Urinary bladder (tissue), 4 donors: ENCODE measurements at places on chromosomes 6 and 20. TPM values are rescaled to one million over a fixed set of nuclear protein-coding genes. Genes with fewer than 3 reads are reported as not detected.

Gene GZF1
- total RNA-seq = 14.1 TPM

Gene ZBTB9
- total RNA-seq = 7.8 TPM

Gene TRERF1
- total RNA-seq = 12.1 TPM

Gene GRM1
- 0.16 TPM for total RNA-seq

Gene HTR1E
- total RNA-seq = 0.26 TPM

Gene PSMB1
- total RNA-seq = 190 TPM

Gene IMPG1
- total RNA-seq = 0.21 TPM

Gene NOX3
- total RNA-seq = not detected

Gene RXRB
- 21.4 TPM for total RNA-seq

Gene FAM8A1
- 59.9 TPM for total RNA-seq

Gene SEL1L2
- 1.9 TPM for total RNA-seq

DNA sequence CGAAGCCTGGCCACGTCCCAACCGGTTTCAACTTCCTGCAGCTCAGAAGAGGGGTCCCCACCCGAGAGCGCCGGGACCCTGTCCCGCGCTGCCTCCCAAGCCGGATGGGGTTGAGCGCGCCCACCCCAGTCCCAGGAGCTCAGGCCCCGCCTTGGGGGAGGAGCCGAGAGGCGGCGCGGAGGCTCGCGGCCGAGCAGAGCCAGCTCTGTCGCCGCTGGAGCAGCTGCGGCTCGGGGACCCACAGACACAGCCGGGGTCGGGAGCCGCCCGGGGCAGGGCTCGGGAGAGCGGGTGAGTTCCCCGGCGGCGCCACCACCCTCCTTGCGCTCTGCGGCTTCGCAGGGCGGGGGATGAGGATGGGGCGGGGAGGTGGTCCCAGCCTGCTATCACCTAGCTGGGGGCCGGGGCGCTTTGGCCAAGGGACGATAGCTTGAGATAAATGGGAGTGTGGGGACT is at the start of gene PPP1R16B:
Gene PPP1R16B, plus strand, starts transcription at position 196 of the 456 bp plus-strand sequence. CDS start 30,229 bp downstream, outside the sequence.
- no peak for DNase-seq

- no peak for DNase-seq
Measured at GRCh38 chr20:56409521-56409920, 2.5 kb upstream of the CASS4 start.

- no peak for DNase-seq
Measured at GRCh38 chr6:129490521-129491255, 219.3 kb downstream of the ARHGAP18 start.

DNA sequence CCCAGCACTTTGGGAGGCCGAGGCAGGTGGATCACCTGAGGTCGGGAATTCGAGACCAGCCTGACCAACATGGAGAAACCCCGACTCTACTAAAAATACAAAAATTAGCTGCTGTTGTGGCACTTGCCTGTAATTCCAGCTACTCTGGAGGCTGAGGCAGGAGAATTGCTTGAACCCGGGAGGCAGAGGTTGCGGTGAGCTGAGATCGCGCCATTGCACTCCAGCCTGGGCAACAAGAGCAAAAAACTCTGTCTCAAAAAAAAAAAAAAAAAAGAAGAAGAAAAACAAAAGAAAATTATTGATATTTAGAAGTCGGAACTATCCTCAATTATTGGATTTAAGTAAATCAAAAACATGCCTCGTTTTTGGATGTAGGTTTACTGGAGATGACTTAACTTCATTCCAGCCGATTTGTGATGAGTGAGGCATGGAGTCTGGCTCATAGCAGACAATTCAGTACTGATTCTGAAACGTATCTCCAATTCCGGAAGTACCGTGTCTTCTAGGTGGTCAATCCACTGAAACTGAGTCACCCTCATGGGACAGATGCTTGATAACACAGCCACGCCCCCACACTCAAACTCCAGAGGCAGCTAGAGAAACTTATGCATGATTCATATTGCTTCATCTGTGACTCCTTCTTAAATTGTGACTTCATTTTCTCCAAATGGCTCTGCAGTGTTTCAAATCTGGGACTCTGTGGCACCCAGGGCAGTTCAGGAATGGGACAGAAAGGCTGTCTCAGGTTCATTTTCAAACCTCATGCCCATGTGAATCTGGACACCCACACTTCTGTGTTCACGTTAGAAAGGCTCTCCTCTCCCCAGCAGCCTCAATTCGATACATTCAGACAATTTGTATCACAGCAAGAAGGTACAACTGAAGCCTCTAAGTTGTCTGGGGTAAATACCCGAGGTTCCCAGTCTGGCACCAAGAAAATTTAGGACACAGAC is 110.4 kb upstream of the ARMC2 start:
- DNase-seq = no peak

- DNase-seq = no peak
Measured at GRCh38 chr6:106530502-106530901, 98.8 kb downstream of the RTN4IP1 start.

DNA sequence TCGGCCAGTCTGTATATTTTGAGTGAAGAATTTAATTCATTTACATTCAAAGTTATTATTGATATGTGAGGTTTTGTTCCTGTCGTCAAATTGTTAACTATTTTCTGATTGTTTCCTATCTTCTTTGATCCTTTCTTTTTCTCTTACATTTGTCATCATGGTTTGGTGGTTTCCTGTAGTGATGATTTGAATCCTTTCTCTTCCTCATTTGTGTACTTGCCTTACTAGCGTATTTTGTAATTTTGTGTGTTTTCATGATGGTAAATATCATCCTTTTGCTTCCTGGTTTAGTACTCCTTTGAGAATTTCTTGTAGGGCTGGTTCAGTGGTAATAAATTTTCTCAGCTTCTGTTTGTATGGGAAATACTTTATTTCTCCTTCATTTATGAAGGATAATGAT is 151.7 kb upstream of the CEP162 start:
- no peak for DNase-seq

- no peak for DNase-seq
Measured at GRCh38 chr6:106977246-106977645, 2.7 kb upstream of the CD24 start.

DNA sequence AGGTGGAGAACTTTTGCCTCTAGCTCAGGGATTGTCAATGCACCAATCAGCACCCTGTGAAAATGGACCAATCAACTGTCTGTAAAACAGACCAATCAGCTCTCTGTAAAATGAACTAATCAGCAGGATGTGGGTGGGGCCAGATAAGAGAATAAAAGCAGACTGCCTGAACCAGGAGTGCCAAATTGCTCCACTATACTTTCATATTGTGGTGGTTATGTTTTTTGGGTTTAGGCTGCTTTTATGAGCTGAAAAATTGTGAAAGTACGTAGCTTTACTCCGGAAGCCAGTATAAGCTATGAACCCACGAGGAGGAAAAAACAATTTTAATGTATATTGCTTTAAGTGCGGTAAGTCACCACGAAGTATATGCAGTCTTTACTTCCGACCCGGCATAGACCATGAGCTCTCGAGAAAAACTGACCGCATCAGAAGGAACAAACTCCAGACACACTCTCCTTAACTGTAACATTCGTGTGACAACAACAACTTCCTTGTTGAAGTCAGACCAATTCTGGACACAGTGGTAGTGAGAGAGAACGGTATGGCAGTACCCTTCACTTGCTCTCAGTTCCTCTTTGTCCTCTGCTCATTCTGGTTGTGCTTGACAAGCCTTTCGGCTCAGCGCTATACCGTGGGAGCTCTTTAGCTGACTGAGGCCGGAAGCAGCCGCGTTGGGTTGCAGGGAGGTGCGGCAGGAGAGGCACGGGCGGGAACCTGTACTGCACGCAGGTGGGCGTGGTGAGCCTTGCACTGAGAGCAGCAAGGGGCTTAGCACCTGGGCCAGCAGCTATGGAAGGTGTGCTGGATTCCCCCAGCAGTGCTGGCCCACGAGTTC is 81.9 kb upstream of the E2F3 start:
- no peak for DNase-seq

DNA sequence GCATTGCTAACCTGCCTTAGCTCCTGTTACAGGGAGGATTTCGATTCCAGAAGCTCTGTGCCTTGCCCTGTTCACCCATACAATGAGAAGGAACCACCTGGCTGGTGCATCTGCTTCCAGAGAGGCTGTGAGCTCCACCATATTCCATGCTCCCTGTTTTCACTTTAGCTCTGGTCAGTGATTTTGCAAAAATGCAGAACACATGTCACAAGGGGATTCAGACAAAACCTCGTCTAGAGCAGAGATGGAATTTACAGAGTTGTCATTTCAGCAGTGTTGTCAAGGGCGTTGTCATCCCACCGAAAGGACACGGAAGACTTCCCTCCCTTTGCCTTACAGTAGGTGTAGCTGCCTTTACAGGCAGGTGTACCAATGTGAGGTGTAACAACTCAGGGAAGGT is 223.0 kb upstream of the ARID1B start:
- DNase-seq = no peak

DNA sequence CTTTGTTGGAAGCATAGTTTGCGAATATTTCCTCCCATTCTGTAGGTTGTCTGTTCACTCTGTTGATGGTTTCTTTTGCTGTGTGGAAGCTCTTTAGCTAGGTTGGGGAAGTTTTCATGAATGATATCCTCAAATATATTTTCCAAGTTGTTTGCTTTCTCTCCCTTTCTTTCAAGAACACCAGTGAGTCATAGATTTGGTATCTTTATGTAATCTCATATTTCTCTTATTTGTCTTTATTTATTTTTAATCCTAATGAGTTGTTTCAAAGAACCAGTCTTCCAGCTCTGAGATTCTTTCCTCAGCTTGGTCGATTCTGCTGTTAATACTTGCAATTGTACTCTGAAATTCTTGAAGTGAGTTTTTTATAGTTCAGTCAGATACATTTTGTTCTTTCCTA is 628.0 kb upstream of the ID4 start:
- no peak for DNase-seq

DNA sequence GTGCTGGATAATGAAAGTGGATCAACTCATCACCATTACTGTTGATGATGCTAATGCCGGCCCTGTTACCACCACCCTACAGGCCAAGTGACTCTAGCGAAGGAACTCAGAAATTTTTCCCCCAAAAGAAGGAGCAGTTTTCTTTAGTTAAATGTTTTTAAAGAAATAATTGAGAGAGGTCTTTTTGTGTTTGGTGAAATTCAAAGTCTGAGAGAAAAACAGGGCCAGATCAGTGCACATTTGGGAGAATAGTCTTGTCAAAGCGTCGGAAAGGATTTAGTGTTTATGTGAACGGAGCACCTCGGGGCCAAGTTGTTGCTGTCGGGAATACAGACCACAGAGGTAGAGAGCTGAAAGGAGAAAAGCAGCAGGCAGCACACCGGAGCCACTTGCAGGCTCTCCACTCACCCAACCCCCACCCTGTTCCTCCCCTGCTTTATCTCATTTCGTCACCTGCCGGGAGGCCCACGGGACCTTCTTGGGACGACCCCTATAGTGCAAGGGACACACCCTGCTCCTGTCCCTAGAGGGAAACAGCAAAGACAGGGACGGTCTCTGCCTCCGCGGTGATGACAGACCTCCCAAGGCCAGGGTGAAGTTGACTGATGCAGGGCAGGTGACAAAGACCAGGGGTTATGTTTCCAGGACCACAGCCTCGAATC is 6.8 kb downstream of the TFAP2B start:
- no peak for DNase-seq

DNA sequence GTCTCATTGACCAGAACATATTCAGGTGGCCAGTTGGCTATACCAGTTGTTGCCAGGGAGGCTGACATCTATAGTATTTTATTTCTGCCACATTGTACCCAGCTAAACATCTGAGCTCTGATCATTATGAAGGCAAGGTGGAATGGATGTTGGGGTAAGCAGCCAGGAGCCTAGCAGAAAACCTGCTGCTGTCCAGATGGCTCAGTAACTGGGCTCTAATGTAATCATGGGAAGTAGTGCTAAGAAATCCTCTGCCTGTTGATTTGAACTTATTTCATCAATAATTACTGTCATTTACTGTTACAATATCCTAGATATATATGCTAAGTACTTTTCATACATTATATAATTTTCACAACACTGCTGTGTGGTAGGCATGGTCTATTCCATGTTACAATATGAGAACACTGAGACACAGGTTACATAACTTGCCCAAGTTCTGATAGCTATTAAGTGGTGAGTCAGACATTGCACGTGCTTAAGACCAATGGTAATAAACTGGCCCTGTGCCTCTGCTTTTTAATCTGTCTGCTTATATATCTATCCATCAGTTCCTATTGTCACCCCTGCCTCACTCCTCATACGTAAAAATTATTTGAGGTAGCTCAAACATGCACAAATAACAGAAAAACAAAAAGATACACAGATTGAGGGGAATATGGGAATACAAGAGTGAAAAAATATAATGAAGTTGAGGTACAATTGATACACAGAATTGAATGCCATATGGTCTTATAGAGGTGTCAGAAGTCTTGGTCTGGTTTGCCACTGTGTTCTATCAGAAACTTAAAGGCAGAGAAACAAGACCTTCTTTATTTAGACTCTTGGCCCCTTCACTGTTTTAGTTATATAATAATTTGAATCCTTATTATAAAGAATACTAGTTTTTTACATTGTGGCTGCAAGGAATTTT is 25.2 kb downstream of the TBPL1 start:
- DNase-seq = no peak

- DNase-seq = no peak
Measured at GRCh38 chr20:11287126-11287525, 613.3 kb upstream of the JAG1 start.

- DNase-seq = no peak
Measured at GRCh38 chr6:13987400-13987865, 62.7 kb downstream of the RNF182 start.

DNA sequence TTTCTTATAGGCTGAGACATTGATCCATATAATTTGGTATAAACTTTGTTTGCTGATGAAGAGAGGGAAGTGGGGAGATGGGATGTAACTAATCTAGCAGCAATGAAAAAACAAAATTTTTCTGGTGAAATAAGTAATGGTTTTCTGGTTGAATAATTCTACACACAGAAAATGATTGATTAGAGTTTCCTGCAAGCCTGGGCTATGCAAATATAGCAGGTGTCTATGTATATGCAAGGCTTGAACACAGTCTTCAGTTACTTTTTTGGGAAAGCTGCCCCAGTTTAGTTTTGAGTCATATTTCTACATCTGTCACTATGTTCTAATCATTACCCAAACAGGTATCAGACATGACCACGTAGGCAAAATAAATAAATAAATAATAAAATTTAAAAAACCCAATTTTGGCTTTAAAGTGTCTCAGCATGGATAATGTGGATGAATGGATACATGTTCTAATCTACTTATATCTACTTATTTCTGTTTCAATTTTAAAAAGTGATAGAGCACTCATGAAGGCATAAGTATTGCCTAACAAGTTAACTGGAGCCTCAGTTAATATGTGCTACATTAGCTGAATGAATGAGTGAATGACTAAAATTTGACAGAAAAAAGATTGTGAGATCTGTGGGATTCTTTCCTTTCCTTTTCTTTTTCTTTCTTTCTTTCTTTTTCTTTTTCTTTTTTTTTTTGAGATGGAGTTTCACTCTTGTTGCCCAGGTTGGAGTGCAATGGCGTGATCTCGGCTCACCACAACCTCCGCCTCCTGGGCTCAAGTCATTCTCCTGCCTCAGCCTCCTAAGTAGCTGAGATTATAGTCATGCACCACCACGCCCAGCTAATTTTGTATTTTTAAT is 37.2 kb upstream of the TFB1M start:
- no peak for DNase-seq

DNA sequence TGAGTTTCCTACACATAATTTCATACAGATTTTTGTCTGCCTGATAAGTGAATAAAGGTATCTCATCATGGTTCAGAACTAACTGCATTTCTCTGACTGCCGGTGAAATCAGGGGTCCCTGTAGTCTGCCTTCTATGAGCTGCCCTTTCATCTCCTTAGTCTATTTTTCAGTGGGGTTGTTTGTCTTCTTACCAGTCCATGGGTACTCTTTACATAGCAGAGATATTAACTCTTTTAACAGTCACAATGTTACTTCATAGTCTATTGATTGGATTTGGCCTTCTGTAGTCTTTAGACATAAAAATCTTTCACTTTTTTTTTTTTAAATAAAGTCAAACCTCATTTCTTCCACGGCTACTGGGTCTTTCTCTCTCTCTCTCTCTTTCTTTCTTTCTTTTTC is 79.8 kb downstream of the RALGAPA2 start:
- no peak for DNase-seq

- DNase-seq = no peak
Measured at GRCh38 chr6:39494998-39495397, 172.5 kb upstream of the KCNK16 start.
